Activated CD4-positive, alpha-beta T cell treated with anti-CD3 and anti-CD28 coated beads, Interleukin-2, amount 10 ng/mL, durations not matched to agents 7 days and 5 days (primary cell): ENCODE measurements at places on chromosomes 12 and 14. TPM values are rescaled to one million over a fixed set of nuclear protein-coding genes. Genes with fewer than 3 reads are reported as not detected.

DNA sequence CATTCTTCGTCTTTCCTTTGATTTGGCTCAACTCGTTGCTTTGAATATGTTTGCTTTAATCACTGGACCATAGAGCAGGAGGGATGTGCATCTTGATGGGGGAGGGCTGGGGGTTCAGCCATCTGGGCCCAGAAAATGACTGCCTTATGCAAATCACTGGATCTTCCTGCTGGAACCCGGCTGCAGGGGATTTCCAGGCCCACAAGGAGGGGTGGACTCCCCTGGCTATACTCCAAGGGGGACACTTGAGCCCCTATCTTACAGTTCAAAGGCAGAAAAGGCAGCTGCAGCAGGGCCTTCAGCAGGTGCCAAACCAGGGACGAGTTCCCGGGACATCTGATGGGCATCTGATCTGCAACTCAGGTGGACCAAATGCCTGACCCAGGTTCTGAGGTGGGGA is 122.5 kb downstream of the DICER1 start:
- DNase-seq = no peak

DNA sequence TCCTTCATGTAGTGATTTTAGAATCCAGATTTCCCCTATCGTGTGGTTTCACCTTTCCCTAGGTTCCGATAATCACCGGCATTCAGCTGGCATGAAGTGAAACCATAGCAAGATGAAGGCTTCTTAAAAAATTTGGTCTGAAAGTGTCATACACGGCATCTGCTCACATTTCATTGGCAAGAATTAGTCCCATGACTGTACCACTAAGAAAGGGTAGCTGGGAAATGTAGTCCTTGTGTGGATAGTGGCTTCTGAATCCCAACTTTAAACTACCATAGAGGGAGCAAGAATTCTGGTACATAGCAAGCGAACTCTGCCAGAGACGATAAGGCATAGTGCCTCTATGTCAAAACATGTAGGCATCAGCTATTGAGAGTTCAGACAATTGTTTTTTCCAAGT is 360.1 kb upstream of the TBX3 start:
- DNase-seq = no peak

Gene TWF1
- 31.5 TPM for total RNA-seq

Gene CYP27B1
- total RNA-seq = 2.3 TPM

DNA sequence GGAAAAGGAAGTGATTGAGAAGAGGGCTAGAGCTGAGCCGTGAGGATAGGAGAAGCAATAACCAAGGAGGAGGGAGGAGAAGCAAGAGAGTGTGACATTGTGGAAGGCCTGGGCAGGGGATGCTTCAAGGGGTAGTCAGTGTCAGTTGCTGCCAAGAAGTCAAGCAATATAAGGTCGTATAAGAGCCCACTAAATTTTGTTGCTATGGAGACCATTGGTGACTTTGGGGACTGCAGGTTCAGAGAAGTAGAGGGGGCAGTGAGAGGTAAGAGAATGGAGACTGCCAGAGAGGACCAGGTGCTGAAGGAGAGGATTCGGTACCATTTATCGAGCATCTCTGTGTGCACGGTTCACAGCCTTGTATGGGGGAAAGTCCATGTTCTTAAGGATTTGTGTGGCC is 3.1 kb upstream of the ATXN3 start:
- no peak for DNase-seq

DNA sequence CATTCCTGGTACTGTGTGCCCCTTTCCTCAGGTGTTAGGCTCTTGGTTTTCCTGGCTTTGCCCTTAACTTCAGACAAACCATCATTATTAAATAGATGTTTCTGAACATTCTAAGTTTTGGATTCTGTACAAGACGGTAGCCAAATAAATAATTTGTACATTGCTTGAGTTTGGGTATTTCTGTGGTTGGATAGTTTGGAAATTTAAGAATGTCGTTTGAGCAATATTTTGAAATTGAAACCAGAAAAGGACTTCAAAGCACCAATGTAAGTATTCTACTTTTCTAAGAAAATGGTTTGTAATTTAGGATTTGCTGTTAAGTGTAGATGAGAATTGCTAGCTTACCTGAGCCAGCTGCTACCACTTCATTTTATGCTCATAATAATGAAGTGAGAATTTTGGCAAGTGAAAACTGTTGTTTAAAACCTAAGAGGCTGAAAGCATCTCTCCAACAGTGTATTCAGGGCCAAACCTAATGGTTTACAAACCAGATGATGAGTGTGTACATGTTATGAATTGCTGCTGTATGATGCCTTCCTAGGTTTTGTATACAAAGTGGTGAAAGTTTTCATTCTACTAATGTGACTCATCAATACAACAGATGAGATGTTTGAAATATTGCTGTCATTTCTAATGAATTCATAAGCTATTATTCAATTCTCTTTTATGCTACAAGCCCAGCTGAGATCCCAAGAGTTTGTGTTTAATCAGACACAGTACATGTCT is 181.5 kb upstream of the PRKD1 start:
- no peak for DNase-seq

Gene TEX52
- total RNA-seq = 0.29 TPM

- DNase-seq = peak; percentile 75
Observed at GRCh38 chr12:6632026-6632983, 3.5 kb downstream of the LPAR5 start.

Gene IRAK4
- total RNA-seq = 41.4 TPM

GRCh38 chr12:18953505-18953904 is 176.0 kb upstream of the PLEKHA5 start:
- DNase-seq = no peak

DNA sequence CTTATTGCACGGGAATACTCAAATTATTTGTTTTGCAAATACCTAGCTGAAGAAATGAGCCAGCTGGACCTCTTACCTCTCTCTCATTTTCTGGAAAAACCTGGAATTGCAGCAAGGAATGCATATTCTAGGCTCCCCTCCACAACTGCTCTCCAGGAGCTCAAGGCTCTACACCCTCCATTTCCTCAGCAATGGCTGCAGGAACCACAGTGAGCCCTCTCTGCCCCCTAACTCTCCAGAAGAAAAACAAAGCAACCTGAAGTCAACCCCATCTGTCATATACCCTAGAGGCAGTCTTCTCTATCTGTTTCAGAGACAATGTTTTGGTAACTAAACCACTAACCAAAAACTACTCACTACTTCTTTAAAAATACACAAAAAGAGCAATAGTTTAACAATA is 221.6 kb downstream of the SLC25A21 start:
- DNase-seq = no peak

DNA sequence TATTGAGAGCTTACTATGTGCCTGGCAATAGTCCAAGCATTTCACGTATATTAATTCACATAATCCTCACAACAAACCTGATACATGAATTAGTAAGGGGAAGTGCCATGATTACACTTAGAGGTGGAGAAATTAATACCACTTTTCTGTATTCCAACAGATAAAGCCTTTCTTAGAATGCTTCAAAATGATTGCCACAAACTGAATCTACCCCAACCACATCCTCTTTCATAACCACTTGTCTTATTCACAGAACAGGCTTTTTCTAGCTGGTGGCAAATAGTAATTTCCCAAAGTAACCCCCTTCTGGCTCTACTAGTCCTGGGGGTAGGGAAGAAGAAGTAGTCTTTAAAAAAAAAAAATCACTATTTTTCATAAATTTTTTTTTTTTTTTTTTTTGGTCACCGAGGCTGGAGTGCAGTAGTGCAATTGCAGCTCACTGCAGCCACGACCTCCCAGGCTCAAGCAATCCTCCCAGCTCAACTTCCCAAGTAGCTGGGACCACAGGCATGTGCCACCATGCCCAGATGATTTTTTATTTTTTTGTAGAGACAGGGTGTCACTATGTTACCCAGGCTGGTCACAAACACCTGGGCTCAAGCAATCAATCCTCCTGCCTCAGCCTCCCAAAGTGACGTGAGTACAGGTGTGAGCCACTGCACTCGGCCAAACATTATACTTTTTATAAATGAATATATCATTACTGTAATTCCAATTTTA is 59.0 kb upstream of the ARID2 start:
- DNase-seq = peak; percentile 48

GRCh38 chr12:132812631-132813305 is 15.9 kb downstream of the GOLGA3 start:
- peak; percentile 45 for DNase-seq

Gene C12orf50
- total RNA-seq = not detected

DNA sequence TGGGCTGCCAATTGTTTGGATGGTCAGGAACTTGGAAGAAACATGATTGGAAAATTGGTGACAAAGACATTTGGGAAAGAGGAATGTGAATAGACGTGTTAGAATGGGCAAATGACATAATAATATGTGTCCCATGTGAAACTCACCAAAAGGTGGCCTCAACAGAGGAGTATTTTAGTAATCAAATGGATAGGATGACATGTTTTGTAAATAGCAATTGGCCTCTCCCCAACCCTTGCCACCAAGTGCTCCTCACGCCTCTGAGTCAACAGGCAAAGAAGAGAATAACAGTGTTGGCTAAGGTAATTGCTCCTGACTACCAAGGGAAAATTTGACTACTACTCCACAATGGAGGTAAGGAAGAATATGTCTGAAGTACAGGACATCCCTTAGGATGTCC is 81.4 kb downstream of the ATXN7L3B start:
- no peak for DNase-seq

Gene KCNH3
- total RNA-seq = 1.9 TPM

Gene GPRC5D
- 0.22 TPM for total RNA-seq

Gene ANO2
- not detected for total RNA-seq

DNA sequence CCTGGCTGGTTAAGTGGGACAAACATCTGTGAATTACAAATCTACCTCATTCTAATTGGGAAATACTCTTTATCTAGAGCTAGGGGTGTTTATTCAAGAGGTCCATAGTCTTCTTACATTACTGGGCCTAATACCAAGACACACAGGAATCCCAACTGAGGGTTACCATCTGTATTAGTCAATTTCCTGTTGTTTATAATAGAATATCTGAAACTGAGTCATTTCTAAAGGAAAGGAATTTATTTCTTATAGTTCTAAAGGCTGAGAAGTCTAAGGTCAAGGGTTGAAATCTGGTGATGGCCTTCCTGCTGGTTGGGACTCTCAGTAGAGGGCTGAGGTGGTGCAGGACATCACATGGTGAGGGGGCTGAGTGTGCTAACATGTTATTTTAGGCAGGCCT is 36.0 kb downstream of the RTRAF start:
- DNase-seq = no peak

GRCh38 chr12:3170423-3171194 is 93.4 kb downstream of the TSPAN9 start:
- no peak for DNase-seq

DNA sequence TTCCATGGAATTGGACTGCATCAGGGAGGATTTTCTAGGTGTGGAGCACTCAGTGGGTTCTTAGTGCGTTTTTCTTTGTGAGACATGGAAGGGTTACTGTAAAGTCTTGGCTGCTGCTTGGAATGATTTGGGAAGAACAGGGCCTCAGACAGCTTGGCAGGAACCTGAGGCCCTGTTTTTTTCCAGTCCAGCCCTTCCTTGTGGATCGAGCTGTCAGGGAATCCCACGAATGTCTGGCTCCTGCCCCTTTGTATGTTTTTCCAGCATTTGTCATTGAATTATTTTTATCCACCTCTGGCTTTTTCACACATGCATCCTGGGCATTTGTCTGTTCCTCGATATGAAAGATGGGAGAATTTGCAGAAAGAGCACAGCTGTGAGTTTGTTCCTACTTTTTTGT is 158.5 kb downstream of the TGFB3 start:
- DNase-seq = no peak

Gene EID3
- total RNA-seq = 6.9 TPM

DNA sequence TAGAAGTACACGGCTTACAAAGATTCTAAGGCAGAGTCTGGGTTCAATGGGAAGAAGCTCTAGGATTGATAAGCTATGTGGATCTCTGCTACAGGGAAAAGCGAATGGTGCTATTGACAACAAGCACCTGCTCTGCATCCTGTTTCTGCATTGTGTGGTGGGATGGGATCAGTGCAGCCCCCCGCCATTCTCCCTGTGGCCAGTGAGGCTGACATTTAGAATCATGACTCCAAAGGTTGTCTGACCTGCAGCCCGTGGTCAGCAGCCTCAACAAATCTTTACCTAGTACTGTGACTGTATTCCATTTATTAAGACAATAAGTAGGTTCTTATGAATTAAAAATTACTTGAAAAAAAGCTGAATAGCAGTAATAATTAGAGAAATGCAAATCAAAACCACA is 1477.0 kb upstream of the TMEM132C start:
- DNase-seq = no peak

DNA sequence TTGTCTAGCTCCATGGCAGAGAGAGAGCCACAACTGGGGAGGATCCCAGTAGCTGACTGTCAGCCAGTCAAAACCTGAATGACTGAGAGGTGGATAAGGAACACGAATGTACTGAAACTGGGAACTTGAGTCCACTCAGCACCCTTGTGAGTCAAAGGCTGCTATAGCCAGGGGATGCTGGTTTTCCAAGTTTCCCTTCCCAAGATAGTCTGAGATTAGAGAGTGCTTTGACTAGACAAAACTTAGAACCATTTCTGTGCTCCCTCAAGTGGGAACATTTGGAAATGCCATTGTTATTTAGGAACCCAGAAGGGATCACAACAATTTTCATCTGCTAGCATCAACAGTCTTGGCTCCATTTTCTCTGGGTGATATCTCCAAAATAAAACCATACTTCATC is 4.0 kb downstream of the PRKAG1 start:
- DNase-seq = no peak

DNA sequence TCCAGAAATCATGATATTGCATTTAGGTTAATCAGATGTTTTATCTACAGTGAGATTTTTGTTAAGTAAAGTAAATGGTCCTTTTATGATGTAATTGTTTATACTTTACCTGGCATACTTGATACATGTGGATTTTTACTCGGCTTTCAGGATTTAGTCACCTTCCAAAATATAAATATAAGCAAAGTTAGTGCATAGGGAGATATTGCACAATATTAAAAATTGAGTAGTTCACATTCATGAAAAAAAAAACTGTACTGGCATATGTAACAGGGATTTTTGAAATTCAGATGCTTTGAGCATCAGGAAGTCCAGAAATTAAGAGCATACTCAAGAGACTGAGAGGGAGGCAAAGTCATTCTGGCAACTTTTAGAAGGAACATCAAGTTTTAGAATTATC is 173.5 kb downstream of the PLCZ1 start:
- DNase-seq = no peak

Gene PABPN1
- 208 TPM for total RNA-seq

- DNase-seq = no peak
Observed at GRCh38 chr12:20455001-20455706, 86.8 kb downstream of the PDE3A start.

DNA sequence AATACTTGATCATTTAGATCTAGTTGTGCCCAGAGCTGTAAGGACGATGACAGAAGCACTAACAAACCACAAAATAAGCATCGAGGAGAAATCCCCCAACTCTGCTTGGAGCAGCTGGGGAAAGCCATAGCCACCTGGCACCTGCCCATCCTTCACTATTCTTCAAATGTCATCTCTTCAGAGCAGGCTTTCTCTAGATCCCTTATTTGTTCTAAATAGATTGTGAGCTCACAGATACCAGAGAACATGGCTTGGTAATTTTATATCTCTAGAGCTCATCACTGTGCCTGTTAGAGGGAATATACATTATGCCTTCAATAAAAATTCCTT is 50.9 kb downstream of the GRIP1 start:
- no peak for DNase-seq

Gene CPNE6
- not detected for total RNA-seq

GRCh38 chr14:101068313-101069227 is 165.0 kb upstream of the RTL1 start:
- no peak for DNase-seq

- DNase-seq = no peak
Observed at GRCh38 chr12:82896979-82897378, 210.3 kb downstream of the TMTC2 start.

Gene RD3L
- not detected for total RNA-seq

- DNase-seq = no peak
Observed at GRCh38 chr12:5944053-5944452, 1.0 kb downstream of the ANO2 start.
